Fibroblast of skin of abdomen (primary cell): ENCODE measurements at places on chromosomes 7 and 10.
A peak's percentile ranks its signal among the peaks of the same experiment; 100 is the strongest.

DNA sequence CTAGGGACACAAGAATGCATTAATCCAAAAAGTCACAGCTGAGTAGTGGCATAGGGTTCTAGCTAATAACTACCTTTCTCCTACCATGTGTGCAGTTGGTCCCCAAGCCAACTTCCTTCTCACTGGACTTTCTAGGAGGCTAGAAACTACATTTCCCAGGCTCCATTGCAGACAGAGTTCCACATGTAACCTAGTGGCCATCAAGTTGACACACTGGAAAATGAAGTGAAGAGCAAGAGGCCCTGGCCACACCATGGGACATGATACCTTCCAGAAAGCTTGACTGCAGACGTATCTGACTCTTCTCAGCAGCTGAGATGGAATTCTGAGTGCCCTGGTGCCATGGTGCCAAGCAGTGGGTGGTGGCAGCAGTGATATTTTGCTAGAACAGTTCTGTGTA, 49.8 kb upstream of the TMEM273 start:
- no peak for DNase-seq

DNA sequence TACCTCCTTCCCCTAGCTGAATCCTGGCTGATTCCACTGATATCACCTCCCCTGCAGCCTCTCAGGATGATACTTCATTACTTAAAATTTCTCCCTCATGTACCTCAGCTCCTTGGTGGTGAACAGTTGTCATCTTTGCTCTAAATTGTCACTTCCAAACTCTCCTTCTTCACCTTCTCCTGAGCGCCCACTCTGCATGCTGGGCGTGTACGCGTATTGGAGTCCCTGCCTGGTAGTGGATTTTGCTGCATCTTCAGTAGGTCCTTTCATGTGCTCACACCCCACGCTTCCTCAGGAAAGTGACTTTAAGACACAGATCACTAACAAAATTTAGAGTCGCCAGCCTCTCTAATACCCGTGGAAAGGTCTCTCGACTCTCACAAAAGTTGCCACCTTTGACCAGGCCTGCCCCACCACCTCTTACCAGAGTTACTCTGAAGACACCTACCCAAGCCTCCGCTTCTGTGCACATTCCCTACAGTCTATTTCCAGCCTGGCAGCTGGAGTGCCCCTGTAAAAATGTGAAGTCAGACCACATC, 236.8 kb downstream of the FANK1 start:
- DNase-seq, result no peak

DNA sequence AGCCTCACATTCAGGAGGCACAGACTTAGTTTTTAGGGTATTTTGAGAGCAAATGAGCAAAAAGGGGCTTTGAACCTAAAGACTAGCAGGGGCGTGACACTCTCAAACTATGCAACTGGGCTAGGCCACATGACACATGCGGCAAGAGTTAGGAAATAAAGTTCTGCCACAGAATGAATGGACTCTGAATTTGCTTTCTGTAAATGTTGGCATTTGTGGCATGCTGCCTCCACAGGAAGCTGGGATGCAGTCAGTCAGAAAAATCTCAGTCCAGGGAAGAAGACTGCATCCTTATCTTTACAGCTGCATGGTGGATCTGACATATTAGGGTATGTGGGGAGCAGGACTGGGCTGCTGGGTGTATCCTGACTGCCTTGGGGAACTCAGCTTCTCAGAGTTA, 181.0 kb downstream of the COBL start:
- DNase-seq, result no peak

DNA sequence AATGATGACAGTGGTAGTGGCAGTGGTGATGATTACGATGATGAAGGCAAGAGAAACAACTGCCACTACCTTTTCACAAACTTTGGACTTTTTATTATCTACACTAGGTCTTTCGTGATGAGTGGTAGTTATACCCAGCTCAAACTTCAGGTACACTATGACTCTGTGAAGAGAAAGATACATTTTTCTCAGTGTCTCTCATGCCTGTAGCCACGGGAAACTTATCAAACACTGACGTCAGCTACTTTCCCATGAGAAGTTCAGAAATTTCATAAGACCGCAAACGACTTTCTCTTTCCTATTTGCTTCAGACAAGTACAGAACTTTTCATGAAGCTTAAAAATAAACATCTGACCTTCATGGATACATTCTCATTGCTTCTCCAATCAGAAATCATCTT, 57.0 kb downstream of the CALD1 start:
- DNase-seq, result no peak

- peak; percentile 23 for DNase-seq
These were observed 233.9 kb upstream of the CACNA2D1 start for GRCh38 chr7:82677493-82677892.

DNA sequence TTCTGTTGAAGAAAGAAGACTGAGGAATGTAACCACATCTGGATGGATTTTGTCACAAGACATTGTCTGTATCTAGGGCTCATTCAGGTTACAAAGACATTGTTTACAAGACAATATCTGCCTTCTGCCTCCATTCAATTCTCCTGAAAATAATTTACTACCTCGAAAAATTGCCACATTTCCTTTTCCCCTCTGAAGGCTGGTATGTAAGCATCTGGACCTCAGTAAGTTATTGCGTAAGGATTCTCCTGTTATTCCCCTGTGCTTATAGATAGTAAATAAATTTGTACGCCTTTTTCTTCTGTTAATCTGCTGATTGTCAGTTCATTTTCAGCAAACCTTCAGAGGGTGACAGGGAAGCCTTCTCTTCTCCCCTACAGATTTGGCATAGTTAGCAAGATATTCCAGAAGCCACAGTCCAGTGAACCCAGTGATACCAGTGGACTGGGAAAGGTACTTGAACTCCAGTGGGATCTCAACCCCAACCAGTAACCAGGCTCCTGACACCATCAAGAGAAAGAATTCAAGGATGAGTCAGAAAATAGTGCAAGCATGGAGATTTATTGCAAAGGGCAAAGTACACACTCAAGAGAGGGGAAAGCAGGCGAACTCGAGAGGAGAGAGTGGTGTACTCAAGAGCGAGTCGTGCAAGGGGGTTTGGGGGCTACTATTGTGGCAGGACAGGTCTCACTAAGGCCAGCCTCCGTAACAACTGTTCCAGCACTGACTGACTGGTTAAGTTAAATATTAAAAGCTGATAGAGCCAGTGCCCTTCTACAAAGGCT, 706.9 kb upstream of the GHITM start:
- DNase-seq, result peak; percentile 26

- DNase-seq, result peak; percentile 79
These were observed 379.1 kb upstream of the GALNT17 start for GRCh38 chr7:70752794-70753241.

DNA sequence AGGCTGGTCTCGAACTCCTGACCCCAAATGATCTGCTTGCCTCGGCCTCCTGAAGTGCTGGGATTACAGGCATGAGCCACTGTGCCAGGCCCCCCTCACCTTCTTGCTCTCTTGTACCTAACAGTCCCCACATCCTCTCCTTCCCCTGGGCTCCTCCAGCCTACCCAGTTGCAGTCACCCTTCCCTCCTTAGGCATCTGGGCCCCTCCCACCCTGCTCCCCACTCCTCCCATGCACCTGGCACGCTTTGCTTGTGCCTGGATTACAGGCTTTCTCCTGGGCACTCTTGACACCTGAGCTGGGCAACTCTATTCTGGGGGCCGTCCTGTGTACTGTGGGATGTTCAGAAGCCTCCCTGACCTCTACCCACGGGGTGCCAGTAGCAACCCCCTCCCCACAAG, 3.0 kb downstream of the CLDN15 start:
- no peak for DNase-seq

DNA sequence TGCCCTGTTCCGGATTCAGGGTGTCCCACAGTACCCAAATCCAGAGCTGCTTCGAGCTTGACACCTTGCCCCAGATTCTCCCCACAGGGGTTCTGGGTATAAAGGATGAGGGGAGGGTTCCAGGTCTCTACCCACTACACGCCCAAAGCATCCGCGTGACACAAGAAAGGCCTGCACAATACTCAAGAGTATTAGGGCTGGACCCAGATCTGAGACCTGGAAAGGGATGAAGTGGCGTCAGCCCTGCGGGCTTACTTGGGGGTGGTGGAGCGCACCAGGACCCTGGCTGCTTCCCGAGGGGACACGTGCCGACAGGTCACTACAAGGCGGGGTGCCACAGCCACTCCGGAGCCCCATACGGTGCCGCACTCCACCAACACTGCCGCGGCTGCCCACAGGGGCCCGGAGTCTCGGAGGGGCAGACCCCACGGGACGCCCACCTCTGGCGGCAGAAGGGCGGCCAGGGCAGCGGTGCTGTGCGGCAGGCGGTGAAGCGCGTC, 1.3 kb downstream of the TYSND1 start:
- DNase-seq, result no peak

GRCh38 chr7:96558530-96558929, 151.1 kb downstream of the SEM1 start:
- DNase-seq, result no peak

GRCh38 chr7:156472267-156472666, 168.3 kb upstream of the RNF32 start:
- no peak for DNase-seq

DNA sequence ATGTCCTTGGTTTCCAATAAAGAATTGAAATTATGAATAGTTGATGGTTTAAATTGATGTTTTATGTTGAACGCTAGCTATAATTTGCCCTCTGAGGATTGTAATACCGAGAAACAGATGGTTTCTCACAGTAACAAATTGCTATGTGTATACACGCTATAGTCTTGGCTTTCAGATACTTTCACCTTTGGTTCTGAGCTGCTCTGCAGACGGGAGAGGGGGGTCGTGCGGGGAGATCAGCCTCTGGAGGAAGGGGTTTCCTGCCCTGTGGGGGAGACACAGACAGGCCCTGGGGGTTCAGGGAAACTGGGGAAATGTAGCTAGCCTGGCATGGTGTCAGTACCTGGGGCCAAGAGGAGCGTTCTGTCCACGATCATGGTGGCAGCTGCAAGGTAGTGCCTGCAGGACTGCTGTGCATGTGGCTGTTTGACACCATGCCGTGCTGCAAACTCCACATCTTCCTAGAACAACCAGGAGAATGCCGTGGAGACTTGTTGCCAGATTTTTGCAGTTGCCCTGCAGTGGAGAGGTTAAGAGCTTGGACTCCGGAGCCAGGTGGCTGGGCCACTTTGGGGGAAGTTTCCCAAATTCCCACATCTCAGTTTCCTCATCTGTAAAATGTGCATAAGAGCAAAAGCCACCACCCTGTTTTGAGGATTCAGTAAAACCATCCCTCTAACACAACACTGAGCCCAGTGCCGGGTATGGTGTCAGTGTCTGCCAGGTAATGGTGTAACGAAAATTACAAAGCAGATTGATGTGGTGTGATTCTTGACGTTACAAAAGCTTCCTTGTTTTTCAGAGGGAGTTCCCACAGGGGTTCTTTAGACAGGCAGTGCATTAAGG, 167.9 kb downstream of the CUX1 start:
- DNase-seq, result peak; percentile 13

- DNase-seq, result no peak
These were observed 16.0 kb downstream of the WAC start for GRCh38 chr10:28548781-28549498.
